ENCODE measurements at places on chromosomes 5 and 9. TPM values are rescaled to one million over a fixed set of nuclear protein-coding genes. Genes with fewer than 3 reads are reported as not detected.

The ELOVL7 gene
- 0.24 TPM for total RNA-seq

The DPH7 gene
- 37.7 TPM for total RNA-seq

The ZBTB34 gene
- 4.9 TPM for total RNA-seq

The SEC24A gene
- 27.2 TPM for total RNA-seq

The FGF10 gene
- total RNA-seq, result not detected

The IL6ST gene
- total RNA-seq, result 79.1 TPM

The AFF4 gene
- total RNA-seq, result 31.7 TPM

The GFRA3 gene
- total RNA-seq, result not detected

The ESM1 gene
- total RNA-seq, result not detected

The LCN9 gene
- total RNA-seq, result not detected

The OR2K2 gene
- total RNA-seq, result not detected

The SURF2 gene
- total RNA-seq, result 48.0 TPM

The MEF2C gene
- 0.76 TPM for total RNA-seq

The EQTN gene
- not detected for total RNA-seq
